Activated B cell treated with CpG ODN at 0.5 μM for 24 hours (primary cell): ENCODE measurements at places on chromosomes 16 and 17. TPM values are rescaled to one million over a fixed set of nuclear protein-coding genes. Genes with fewer than 3 reads are reported as not detected.

ACE gene
- total RNA-seq: 3.2 and 3.3 TPM in 2 replicates

GRCh38 chr17:11610999-11611566, 12.8 kb downstream of the DNAH9 start:
- no peaks in the 10 kb centered on the region for H3K4me1 ChIP-seq
- no peak overlapping the region for H3K27ac ChIP-seq
- no peak for DNase-seq
- no peaks in the 10 kb centered on the region for H3K36me3 ChIP-seq
- H3K4me3 ChIP-seq: no peak overlapping the region

DNA sequence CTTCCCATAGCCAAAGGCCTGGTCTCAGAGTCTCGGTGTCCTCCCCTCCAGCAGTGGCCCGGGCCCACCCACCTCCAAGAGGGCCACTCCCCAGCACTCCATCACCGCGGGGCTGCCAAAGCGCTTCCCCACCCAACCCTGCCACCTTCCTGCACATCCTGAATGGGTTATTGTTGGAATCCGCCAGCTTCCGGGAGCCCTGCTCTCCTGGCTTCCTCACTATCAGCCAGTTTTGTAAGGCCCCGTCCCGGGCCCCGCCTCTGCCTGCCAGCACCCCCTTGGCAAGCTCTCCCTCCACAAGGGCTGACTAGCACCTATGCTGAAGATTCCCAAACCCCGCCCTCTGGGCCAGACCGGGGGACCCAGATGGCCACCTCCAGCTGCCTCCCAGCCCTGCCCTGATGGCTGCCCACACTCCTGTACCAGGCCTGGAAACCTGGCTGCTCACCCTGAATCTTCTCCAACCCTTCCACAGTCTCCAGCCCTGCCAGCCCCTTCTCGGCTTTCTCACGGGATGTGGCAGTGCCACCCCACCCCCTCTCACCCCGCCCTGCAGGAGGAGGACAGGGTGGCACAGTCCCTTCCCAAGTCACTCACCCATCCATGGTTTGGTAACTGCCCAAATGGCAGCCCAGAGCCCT, 14.4 kb downstream of the MYBBP1A start:
- H3K36me3 ChIP-seq: peaks cover 57% of the 10 kb centered on the region
- H3K4me3 ChIP-seq: no peak overlapping the region
- H3K27me3 ChIP-seq: no peaks in the 10 kb centered on the region
- no peak overlapping the region for H3K27ac ChIP-seq
- no peak for DNase-seq

GRCh38 chr17:9016941-9017552, 4.3 kb upstream of the NTN1 start:
- no peak overlapping the region for H3K27ac ChIP-seq
- no peaks in the 10 kb centered on the region for H3K36me3 ChIP-seq
- peaks cover 8% of the 10 kb centered on the region for H3K4me1 ChIP-seq
- peaks cover 20% of the 10 kb centered on the region for H3K27me3 ChIP-seq
- DNase-seq: no peak
- no peak overlapping the region for H3K4me3 ChIP-seq

GRCh38 chr16:87368029-87368770, 15.4 kb downstream of the FBXO31 start:
- peaks cover 31% of the 10 kb centered on the region for H3K4me1 ChIP-seq
- no peak for DNase-seq
- peaks cover 30% of the 10 kb centered on the region for H3K36me3 ChIP-seq
- peak overlapping the region; percentile 57 for H3K27ac ChIP-seq

MEIOB gene
- not detected in 2 replicates for total RNA-seq

DNA sequence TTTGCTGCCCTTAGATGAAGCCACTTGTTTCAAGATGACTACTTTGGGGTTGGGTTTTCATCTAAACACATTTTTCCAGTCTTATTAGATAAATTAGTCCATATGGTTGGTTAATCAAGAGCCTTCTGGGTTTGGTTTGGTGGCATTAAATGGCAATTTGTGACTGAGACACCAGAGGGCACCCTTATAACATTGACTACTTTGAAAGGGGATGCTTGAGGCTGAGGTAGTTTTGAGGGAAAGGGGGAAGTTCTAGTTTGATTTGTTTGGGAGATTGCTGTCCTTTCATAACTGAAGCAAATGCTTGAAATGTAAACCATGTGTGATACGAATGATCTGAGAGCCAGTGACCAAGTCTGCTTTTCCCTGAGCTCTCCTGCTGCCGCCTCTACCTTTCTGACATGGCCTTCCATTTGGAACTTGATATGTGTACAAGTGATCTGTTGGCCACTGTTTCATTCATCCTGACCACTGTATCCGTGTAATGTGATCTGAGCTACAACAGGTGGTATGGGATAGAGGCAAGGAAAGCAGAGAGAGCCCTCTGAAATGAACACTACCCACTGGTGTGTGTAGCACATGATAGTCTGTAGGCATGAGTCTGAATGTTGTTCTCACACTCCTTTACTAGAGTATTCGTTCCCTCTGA, 5.8 kb upstream of the RARA start:
- peaks cover 7% of the 10 kb centered on the region for H3K4me1 ChIP-seq
- no peaks in the 10 kb centered on the region for H3K36me3 ChIP-seq
- DNase-seq: no peak

DNA sequence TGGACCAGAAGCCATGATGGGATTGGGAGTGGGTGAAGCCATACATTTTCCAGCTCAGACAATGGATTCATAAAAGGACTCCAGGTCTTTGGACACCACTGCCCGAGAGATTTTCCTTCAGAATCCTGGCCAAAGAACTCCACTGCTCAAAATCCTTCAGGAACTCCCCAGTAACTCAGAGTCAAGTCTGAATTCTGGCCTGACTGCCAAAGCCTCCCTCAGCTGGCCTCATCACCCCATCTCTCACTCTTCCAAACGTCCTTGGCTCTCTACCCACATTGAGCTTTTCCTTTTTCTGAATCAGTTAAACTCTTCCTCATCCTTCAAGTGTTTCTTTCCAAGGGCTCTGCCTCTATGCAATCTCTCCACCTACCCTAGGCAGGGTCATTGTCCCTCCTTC, 1.2 kb upstream of the SEPTIN1 start:
- no peak for DNase-seq
- H3K4me1 ChIP-seq: peaks cover 49% of the 10 kb centered on the region
- no peaks in the 10 kb centered on the region for H3K27me3 ChIP-seq
- H3K27ac ChIP-seq: peak overlapping the region; percentile 94
- H3K4me3 ChIP-seq: no peak overlapping the region
- H3K36me3 ChIP-seq: peaks cover 6% of the 10 kb centered on the region

GRCh38 chr17:41150026-41150425, 401 bp upstream of the KRTAP4-5 start:
- H3K27me3 ChIP-seq: peaks cover 13% of the 10 kb centered on the region
- H3K27ac ChIP-seq: no peak overlapping the region
- no peak for DNase-seq
- no peaks in the 10 kb centered on the region for H3K4me1 ChIP-seq
- no peaks in the 10 kb centered on the region for H3K36me3 ChIP-seq

- H3K4me1 ChIP-seq: no peaks in the 10 kb centered on the region
- no peaks in the 10 kb centered on the region for H3K36me3 ChIP-seq
- H3K27ac ChIP-seq: no peak overlapping the region
- DNase-seq: no peak
- H3K4me3 ChIP-seq: no peak overlapping the region
- peaks cover 2% of the 10 kb centered on the region for H3K27me3 ChIP-seq
These were observed 144.4 kb downstream of the PCTP start for GRCh38 chr17:55895112-55895759.

TRPV3 gene
- 6.6 and 10.2 TPM in 2 replicates for total RNA-seq

- H3K27ac ChIP-seq: no peak overlapping the region
- peaks cover 5% of the 10 kb centered on the region for H3K27me3 ChIP-seq
- H3K4me1 ChIP-seq: no peaks in the 10 kb centered on the region
- DNase-seq: no peak
- H3K4me3 ChIP-seq: no peak overlapping the region
These were observed 18.9 kb upstream of the HYDIN start for GRCh38 chr16:71249399-71249798.

SHBG gene
- not detected in 2 replicates for total RNA-seq

PIEZO1 gene
- 75.2 and 85.9 TPM in 2 replicates for total RNA-seq

DNA sequence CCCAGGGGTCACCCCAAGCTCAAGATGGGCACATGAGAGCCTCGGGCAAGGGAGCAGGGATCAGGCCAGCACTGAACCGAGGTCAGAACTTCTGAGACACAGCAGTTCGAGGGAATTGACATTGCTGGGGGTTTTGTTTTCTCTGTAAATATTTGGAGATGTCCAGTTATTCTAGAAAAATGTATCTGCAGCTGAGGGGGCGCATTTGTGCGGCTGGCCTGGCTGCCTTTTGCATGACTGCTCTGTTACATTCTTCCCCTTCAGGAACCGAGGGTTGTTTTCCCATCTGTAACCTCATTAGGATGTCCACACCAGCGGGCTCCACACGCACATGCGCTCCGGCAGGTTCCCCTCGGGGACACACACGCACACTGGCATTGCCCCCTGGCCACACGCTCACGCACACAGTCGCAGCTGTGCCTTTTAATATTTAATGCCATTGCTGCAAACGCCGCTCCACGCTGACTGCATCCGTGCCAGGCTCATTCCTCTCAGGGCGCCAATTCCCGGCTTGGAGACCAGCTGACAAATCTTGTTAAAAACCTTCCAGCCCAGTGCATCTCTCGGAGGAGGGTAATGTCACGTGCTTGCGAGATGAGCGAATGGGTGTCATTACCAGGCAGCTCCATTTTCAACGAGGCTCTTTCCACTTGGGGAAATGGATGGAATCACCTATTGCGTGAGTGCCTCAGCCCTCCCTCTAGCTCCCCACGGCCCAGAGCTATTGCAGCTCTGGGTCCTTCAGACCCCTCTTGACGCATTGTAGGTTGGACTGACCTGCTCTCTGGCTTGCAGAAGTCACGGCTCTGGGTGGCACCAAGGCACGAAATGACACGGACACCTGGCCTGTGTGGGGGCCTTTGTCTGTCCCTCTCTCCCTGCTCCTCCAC, 13.1 kb downstream of the CCR7 start:
- H3K27me3 ChIP-seq: no peaks in the 10 kb centered on the region
- H3K4me3 ChIP-seq: peak overlapping the region; percentile 36
- H3K27ac ChIP-seq: peak overlapping the region; percentile 99
- DNase-seq: peak; percentile 32

- H3K36me3 ChIP-seq: no peaks in the 10 kb centered on the region
- no peak overlapping the region for H3K27ac ChIP-seq
- no peak overlapping the region for H3K4me3 ChIP-seq
- DNase-seq: no peak
These were observed 26.8 kb upstream of the PRKCA start for GRCh38 chr17:66275651-66276050.

- DNase-seq: no peak
- no peak overlapping the region for H3K27ac ChIP-seq
- no peaks in the 10 kb centered on the region for H3K4me1 ChIP-seq
- H3K36me3 ChIP-seq: no peaks in the 10 kb centered on the region
- H3K27me3 ChIP-seq: peaks cover 3% of the 10 kb centered on the region
These were observed 20.3 kb downstream of the CACNG5 start for GRCh38 chr17:66855204-66855603.

IGSF6 gene
- 0.29 and 0.46 TPM in 2 replicates for total RNA-seq

- peaks cover 83% of the 10 kb centered on the region for H3K4me1 ChIP-seq
- H3K4me3 ChIP-seq: peak overlapping the region; percentile 68
- peak overlapping the region; percentile 80 for H3K27ac ChIP-seq
- peaks cover 85% of the 10 kb centered on the region for H3K36me3 ChIP-seq
These were observed 5.0 kb downstream of the NFE2L1 start for GRCh38 chr17:48052956-48053757.

DNA sequence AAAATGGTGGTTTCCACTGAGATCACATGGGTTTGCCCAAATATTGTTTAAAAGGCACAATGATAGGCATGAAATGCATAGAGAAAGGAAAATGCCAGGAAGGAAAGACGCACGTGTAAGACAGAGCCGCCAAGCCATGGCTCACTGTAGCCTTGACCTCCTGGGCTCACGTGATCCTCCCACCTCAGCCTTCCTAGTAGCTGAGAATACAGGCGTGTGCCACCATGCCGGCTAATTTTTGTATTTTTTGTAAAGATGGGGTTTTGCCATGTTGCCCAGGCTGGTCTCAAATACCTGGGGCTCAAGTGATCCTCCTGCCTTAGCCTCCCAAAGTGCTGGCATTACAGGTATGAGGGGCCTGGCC, 4.0 kb downstream of the BHLHA9 start:
- DNase-seq: no peak
- peaks cover 8% of the 10 kb centered on the region for H3K27me3 ChIP-seq
- no peak overlapping the region for H3K27ac ChIP-seq

PAM16 gene
- 42.4 and 58.1 TPM in 2 replicates for total RNA-seq

OR3A3 gene
- total RNA-seq: not detected in 2 replicates

DNA sequence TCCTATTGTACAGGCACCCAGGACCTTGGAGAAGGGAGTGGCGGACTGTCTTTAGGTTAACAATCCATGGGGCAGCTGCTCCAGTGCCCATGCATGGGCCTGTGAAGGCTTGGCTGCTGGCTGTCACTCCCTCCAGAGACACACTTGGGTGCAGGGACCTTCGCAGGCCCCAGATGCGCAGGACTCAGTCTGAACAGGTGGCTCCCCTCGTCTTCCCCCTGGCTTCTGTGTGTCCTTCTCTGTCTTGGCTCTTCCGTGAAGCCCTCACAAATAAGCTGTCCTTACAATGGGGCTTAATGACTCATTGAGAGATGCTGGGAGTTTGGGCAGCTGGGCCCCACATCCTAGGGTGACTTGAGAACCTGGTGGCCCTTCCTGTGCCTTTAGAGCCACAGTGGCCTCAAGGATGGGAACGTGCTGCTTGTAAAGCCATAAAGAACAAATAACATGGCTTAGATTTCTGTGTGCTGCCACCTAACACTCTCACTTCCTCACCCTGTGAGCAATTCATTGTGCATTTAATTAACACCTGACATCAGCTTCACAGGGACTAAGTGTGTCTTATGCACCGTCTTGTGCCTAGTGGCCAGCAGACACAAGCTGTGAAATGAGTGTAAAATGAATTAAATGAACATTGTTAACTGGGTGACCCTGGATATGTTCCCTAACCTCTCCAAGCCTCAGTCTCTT, 340.7 kb downstream of the SNX29 start:
- peaks cover 87% of the 10 kb centered on the region for H3K4me1 ChIP-seq
- H3K4me3 ChIP-seq: peak overlapping the region; percentile 39
- no peaks in the 10 kb centered on the region for H3K27me3 ChIP-seq
- peaks cover 41% of the 10 kb centered on the region for H3K36me3 ChIP-seq
- no peak for DNase-seq

PCGF2 gene
- total RNA-seq: not detected in 2 replicates

TM4SF5 gene
- not detected in 2 replicates for total RNA-seq

OSGIN1 gene
- total RNA-seq: 1.6 TPM in 2 replicates

DNA sequence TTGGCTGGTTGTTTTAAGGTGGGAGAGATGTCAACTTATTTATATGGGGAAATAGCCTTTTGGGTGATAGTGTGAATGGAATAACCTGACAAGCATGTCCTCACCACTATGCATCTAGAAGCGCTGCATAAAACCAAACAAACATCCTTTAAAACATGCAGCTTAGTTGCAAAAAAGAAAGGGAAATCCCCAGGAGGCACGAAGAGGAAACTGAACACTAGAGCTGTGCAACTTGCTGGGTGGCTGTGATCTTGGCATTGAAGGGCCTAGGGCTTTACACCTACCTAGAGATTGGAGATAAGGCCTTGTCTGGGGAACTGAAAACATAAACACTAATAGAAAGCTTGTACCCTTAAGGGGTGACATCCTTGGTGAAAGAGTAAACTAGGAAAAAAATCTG, 7.3 kb downstream of the C16orf54 start:
- peaks cover 70% of the 10 kb centered on the region for H3K4me1 ChIP-seq
- peak overlapping the region; percentile 85 for H3K27ac ChIP-seq
- no peak for DNase-seq
- H3K36me3 ChIP-seq: peaks cover 31% of the 10 kb centered on the region
- no peaks in the 10 kb centered on the region for H3K27me3 ChIP-seq
- peak overlapping the region; percentile 56 for H3K4me3 ChIP-seq
